Endothelial cell of umbilical vein (primary cell): ENCODE measurements at places on chromosomes 16 and 17. TPM values are rescaled to one million over a fixed set of nuclear protein-coding genes. Genes with fewer than 3 reads are reported as not detected.
A peak's percentile ranks its signal among the peaks of the same experiment; 100 is the strongest.

- no peaks in the 10 kb centered on the region for H3K36me3 ChIP-seq
- H3K27ac ChIP-seq, result no peak overlapping the region
- peak overlapping the region; percentile 14 for H3K4me3 ChIP-seq
- DNase-seq, result peak; percentile 45
Measured at GRCh38 chr17:29176558-29177351, 3.4 kb downstream of the MYO18A start.

Gene CASKIN1
- 0.35 and 0.58 TPM in 2 replicates for total RNA-seq

DNA sequence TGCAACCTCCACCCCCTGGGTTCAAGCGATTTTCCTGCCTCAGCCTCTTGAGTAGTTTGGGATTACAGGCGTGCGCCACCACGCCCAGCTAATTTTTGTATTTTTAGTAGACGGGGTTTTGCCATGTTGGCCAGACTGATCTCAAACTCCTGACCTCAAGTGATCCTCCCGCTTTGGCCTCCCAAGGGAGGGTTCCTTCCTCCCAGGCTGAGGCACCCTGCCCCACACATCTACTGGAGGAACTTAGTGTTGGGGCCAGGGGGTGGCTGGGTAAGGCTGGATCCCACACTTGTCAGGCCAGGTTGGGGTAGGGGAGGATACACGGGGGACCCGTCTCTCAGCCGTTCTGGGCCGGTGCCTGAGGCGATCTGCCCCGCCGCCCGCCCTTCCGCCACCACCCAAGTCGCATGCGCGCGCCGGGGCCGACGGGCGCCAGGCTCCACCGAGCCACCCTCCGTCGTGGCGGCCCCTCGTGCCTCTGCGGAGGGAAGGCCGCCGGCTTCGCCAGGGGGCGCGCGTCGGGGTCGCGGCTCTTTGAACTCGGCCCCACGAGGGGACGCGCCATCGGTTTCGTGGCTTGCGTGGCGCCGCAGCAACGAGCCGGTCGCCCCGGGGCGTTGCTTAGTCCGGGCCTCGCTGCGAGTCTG is 15.9 kb downstream of the GRB7 start:
- peak overlapping the region; percentile 21 for H3K4me3 ChIP-seq
- H3K4me1 ChIP-seq, result peaks cover 9% of the 10 kb centered on the region
- no peak overlapping the region for H3K27ac ChIP-seq
- DNase-seq, result no peak
- no peaks in the 10 kb centered on the region for H3K36me3 ChIP-seq

Gene RNF43
- total RNA-seq, result not detected in 2 replicates

Gene ACSM3
- total RNA-seq, result 10.2 and 37.3 TPM in 2 replicates

GRCh38 chr17:67246653-67247415 is 1.8 kb upstream of the HELZ start:
- no peak overlapping the region for H3K4me3 ChIP-seq
- peaks cover 20% of the 10 kb centered on the region for H3K4me1 ChIP-seq
- DNase-seq, result peak; percentile 28
- peaks cover 4% of the 10 kb centered on the region for H3K36me3 ChIP-seq

DNA sequence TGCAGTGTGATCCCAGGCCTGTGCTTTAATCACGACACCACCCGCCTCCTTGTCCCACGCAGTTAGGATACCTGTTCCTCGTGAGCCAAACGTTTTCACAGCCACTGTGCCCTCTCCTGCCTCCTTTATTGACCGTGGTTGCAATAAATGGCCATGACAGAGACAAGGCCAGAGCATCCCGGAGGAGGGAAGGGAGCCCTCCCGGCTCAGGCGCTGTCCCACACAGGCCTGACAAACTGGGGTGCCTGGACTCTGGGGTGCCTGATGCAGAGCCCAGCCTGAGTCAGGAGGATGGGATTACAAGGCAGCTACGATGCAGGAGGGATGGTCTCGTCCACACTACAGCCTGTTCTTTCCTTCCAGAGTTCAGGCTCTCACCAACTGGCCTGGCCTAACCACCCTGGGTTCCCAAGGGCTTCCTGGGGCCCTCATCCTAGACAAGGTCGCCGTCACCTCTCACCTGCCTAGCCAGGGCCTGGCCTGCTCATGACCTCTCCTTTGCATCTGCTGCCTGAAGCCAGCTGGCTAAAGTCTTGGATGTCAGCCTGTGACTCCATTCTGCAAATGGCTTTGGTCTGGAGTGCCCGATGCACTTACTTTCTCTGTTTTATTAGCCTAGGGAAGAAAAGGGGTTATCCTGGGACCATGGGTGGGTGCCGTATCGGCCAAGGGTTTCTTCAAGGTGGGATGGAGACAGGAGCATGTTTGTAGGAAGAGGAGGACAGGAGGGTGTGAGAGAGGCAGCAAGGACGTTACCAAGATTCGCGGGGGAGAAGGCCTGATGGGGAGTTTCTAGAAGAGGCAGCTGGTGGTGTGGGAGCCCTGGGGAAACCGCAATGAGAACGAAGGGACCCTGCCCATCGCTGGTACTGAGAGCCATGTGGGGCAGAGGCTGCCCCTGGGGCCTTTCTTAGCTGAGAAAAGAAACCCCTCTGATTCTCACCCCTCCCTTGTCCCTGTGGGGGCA is 234.3 kb upstream of the TNRC6C start:
- no peak for DNase-seq
- no peaks in the 10 kb centered on the region for H3K27me3 ChIP-seq
- H3K4me3 ChIP-seq, result no peak overlapping the region
- no peaks in the 10 kb centered on the region for H3K36me3 ChIP-seq
- H3K27ac ChIP-seq, result no peak overlapping the region

DNA sequence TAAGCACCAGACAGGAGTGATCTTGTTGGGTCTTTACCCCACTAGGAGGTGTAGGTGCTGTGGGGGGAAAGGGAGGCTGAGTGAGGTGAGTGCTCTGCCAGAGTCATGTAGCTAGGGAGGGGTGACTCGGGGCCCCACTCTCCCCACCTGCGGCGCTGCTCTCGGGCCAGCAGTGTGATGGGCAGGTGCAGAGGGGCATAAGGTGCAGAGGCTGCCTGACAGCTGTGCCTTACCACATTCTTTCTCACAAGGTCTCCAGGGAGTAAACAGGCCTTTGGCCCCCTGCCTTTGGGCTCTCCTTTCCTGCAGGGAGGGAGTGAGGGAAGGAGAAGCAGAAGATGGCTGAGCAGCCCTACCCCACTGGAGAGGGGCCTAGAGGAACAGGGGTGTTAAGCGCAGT is 4.5 kb upstream of the CNP start:
- no peak for DNase-seq
- H3K27me3 ChIP-seq, result no peaks in the 10 kb centered on the region
- H3K4me3 ChIP-seq, result no peak overlapping the region
- H3K27ac ChIP-seq, result no peak overlapping the region

Gene FOXO3B
- 4.7 and 7.2 TPM in 2 replicates for total RNA-seq

DNA sequence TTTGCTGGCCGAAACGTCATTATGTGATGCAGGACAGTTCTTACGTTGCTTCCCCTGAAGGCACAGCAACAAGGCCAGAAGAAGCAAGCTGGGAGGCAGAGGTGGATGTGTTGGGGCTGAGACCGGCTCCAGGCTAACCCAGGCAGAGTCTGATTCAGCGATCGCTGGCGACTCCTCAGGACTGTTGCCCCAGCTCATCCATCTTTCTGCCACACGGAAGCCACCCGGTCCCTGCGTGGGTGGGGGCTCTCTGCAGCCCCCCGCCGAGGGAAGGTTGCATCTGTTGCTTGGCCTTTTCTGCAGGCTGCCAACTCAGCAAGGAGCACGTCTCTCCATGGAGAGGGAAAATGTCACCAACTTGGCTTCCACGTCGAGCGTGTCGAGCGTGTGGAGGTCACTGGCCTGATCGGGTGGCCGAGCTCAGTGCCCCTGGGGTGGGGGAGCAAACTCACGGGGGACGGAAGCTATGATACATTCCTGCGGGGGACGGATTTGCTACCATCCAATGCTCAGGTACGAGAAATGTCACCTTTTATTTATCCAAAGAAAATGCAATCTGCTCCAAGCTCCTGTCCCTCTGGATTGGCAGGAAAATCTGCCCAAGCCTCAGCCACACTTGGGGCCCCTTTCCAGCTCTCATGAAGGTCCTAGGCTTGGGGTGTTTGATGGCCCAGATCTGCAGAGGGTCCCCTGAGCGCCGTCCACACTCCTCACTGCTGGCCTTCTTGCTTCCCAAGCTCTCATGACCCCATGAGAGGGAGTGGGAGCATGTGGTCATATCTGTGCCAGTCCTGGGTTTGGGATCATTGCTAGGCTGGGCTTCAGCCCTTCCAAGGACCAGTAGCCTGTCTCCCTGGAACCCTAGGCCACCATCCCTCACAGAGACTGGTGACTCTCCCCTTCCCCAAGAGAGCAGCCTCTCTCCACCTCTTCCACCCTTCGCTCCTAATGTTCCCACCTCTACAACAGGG is 69.4 kb downstream of the RPH3AL start:
- H3K4me1 ChIP-seq, result peaks cover 18% of the 10 kb centered on the region
- H3K36me3 ChIP-seq, result no peaks in the 10 kb centered on the region
- no peak overlapping the region for H3K4me3 ChIP-seq
- H3K27ac ChIP-seq, result no peak overlapping the region

Gene FOXC2
- 44.0 and 47.0 TPM in 2 replicates for total RNA-seq

DNA sequence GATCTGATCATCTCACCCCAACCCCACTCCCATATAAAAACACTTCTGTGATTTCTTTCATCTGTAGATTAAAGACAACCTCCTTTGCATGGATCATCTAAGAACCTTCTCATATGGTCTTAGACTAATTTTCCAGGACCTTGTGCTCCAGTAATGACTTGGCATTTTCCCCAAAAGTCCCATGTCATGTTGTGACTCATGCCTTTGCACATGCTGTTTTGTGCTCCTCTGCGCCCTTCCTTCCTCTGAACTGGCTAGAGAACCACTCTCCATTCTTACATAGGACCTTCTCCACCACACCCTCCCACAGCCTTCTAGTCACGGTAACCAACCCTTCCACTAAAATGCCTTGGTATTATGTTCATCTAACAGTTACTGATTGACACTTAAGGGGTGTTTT is 99.5 kb upstream of the AXIN2 start:
- no peaks in the 10 kb centered on the region for H3K36me3 ChIP-seq
- no peak overlapping the region for H3K4me3 ChIP-seq
- no peaks in the 10 kb centered on the region for H3K27me3 ChIP-seq
- no peak overlapping the region for H3K27ac ChIP-seq
- peak; percentile 80 for DNase-seq

- DNase-seq, result peak; percentile 3
- H3K4me3 ChIP-seq, result no peak overlapping the region
- no peaks in the 10 kb centered on the region for H3K36me3 ChIP-seq
- no peak overlapping the region for H3K27ac ChIP-seq
- H3K27me3 ChIP-seq, result no peaks in the 10 kb centered on the region
Measured at GRCh38 chr16:9258423-9259051, 167.1 kb downstream of the HAPSTR1 start.

Gene TP53TG3B
- not detected in 2 replicates for total RNA-seq

- no peaks in the 10 kb centered on the region for H3K4me1 ChIP-seq
- no peaks in the 10 kb centered on the region for H3K36me3 ChIP-seq
- H3K27ac ChIP-seq, result no peak overlapping the region
- H3K4me3 ChIP-seq, result no peak overlapping the region
Measured at GRCh38 chr17:8838551-8839095, 28.9 kb downstream of the PIK3R6 start.

GRCh38 chr16:27426423-27427408 is 24.7 kb downstream of the IL21R start:
- H3K4me1 ChIP-seq, result no peaks in the 10 kb centered on the region
- no peak overlapping the region for H3K4me3 ChIP-seq
- no peaks in the 10 kb centered on the region for H3K27me3 ChIP-seq
- H3K27ac ChIP-seq, result no peak overlapping the region

DNA sequence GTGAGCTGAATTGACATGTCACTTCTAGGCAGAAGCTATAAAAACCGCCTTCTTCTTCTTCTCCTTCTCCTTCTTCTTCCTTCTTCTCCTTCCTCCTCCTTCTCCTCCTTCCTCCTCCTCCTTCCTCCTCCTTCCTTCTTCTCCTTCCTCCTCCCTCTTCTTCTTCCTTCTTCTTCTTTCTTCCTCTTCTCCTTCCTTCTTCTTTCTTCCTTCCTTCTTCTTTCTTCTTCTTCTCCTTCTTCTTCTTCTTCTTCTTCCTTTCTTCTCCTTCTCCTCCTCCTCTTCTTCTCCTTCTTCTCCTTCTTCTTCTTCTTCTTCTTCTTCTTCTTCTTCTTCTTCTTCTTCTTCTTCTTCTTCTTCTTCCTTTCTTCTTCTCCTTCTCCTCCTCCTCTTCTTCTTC is 4.8 kb upstream of the FBXL19 start:
- no peaks in the 10 kb centered on the region for H3K4me1 ChIP-seq
- no peak overlapping the region for H3K27ac ChIP-seq
- H3K36me3 ChIP-seq, result no peaks in the 10 kb centered on the region
- no peaks in the 10 kb centered on the region for H3K27me3 ChIP-seq
- DNase-seq, result no peak

DNA sequence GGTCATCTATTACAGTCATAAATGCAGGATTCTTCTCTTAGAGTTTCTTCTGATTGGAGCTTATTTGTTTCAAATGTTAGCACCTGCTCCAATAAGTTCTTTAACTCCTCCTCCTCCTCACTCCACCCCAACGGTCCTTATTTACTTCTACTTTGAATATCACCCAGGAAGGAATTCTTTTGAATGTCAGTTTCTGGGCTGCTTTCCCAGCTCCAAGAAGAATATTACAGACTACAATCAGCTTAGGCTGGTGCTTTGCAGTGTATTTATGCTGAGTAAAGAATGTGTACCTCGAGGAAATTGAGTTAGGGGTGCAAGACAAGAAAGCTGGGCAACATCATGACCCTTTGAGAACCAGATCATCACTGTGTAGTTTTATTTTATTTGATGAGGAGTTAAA is 30.8 kb downstream of the MAP3K3 start:
- no peaks in the 10 kb centered on the region for H3K27me3 ChIP-seq
- H3K4me3 ChIP-seq, result no peak overlapping the region
- H3K4me1 ChIP-seq, result no peaks in the 10 kb centered on the region
- no peak overlapping the region for H3K27ac ChIP-seq
- H3K36me3 ChIP-seq, result peaks cover 8% of the 10 kb centered on the region
- DNase-seq, result no peak

Gene EPOP
- total RNA-seq, result 2.6 and 2.9 TPM in 2 replicates

DNA sequence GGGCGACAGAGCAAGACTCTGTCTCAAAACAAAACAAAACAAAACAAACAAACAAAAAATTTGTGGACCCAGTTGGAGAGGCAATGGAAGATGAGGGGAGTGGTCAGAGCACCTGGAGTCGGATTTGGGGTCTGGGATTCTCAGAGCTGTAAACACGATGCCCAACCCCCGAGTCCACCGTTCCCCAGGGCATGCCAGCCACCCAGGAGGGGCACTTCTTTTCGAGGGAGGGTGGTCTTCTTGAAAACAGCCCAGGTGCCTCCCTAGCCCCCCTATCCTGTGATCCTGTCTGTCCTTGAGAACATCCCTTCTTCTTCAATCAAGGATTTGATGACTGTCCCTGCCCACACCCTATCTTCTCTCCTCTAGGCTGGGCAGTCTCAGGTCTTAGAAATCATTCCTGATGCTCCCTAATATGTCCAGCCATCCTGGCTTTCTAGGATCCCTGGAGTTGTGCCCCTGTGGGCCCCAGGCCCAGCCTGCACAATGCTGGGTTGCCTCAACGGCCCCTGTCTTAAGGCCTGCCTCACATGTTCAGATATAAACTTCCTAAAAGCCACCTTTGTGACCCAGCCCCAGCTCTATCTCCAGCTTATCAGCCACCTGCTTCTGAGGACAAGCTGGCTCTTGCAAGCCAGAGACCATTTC is 3.1 kb upstream of the SLC13A2 start:
- DNase-seq, result no peak
- no peak overlapping the region for H3K27ac ChIP-seq
- no peaks in the 10 kb centered on the region for H3K4me1 ChIP-seq
- H3K36me3 ChIP-seq, result no peaks in the 10 kb centered on the region
- H3K27me3 ChIP-seq, result peaks cover 4% of the 10 kb centered on the region

- no peaks in the 10 kb centered on the region for H3K36me3 ChIP-seq
- H3K27me3 ChIP-seq, result no peaks in the 10 kb centered on the region
- H3K4me3 ChIP-seq, result no peak overlapping the region
- no peak for DNase-seq
- no peaks in the 10 kb centered on the region for H3K4me1 ChIP-seq
Measured at GRCh38 chr16:6125483-6126259, 1028.1 kb upstream of the EEF2KMT start.

Gene CCL4
- total RNA-seq, result not detected in 2 replicates
